Trophoblast cell (in vitro differentiated cells and primary cell): ENCODE measurements at places on chromosomes 6 and 20.

- H3K4me3 ChIP-seq: no peak overlapping the region
- no peaks in the 10 kb centered on the region for H3K36me3 ChIP-seq
- peaks cover 3% of the 10 kb centered on the region for H3K4me1 ChIP-seq
- no peak overlapping the region for H3K27ac ChIP-seq
- no peaks in the 10 kb centered on the region for H3K27me3 ChIP-seq
- DNase-seq: no peak
Observed at GRCh38 chr20:60695226-60696000, 556.6 kb upstream of the CDH4 start.

DNA sequence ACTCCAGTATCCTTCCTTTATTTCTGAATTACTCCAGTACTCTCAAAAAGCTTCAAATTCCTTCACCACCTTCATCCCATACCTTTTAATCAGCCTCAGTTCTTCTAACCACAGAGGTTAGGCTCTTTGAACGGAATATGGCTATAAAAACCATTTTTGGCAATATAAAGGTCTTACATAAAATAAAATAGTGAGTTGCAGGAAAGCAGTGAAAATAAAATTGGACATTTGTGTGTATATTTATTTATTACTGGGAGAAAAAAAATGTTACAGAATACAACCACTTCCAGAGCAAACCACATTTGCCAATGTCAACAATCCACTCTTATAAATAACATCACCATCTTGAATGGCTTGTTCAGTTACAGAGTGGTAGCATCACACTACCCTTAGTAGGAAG is 7.7 kb downstream of the HDDC2 start:
- no peaks in the 10 kb centered on the region for H3K27me3 ChIP-seq
- no peaks in the 10 kb centered on the region for H3K4me1 ChIP-seq

- no peak overlapping the region for H3K27ac ChIP-seq
- peaks cover 5% of the 10 kb centered on the region for H3K4me1 ChIP-seq
- H3K4me3 ChIP-seq: no peak overlapping the region
- H3K36me3 ChIP-seq: no peaks in the 10 kb centered on the region
- DNase-seq: no peak
- H3K27me3 ChIP-seq: no peaks in the 10 kb centered on the region
Observed at GRCh38 chr6:52976149-52976548, 18.9 kb downstream of the GSTA4 start.

GRCh38 chr20:38338849-38339520 is 7.3 kb upstream of the LBP start:
- H3K27ac ChIP-seq: no peak overlapping the region
- no peaks in the 10 kb centered on the region for H3K27me3 ChIP-seq
- H3K36me3 ChIP-seq: no peaks in the 10 kb centered on the region

DNA sequence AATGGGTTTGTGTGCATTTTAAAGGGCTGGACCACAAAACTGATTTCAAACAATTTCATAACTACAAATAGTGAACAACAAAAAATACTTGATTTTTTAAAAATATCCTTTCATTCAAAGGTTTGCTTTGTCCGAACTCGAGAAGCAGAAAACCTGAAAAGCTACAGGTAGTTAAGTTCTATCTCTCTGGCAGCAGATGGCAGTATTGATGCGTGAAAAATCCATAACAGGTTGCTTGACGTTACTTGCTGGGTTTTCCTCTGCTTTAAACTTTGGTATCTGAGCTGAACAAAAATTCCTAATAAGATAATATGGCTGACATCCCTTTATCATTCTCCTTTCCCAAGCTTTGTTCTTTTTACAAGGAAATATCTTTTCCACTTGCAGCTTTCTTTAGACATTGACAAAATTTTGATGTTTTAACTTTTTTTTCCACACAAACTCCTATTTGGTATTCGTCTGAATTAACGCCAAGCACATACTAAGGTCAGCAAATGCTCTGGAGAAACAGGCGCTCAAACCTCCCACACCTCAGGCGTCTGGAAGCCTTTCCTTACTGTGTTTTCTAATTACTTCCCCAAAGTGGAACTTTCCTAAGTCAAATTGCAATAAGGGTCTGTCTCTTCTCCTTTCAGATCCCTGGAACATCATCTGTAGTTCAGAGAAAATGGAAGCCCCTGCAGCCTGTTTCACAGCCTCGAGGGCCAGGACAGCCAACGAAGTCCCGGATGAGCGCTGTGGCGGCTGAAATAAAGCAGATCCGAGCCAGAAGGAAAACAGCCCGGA is 50.3 kb upstream of the GFRAL start:
- no peak overlapping the region for H3K4me3 ChIP-seq
- no peaks in the 10 kb centered on the region for H3K4me1 ChIP-seq
- DNase-seq: peak; percentile 33
- H3K27me3 ChIP-seq: no peaks in the 10 kb centered on the region

GRCh38 chr20:58777657-58778056 is 73.0 kb downstream of the GNAS-AS1 start:
- no peak for DNase-seq
- no peak overlapping the region for H3K27ac ChIP-seq
- no peaks in the 10 kb centered on the region for H3K27me3 ChIP-seq
- H3K4me3 ChIP-seq: no peak overlapping the region
- H3K36me3 ChIP-seq: no peaks in the 10 kb centered on the region
